CD14-positive monocyte (primary cell): ENCODE measurements at places on chromosomes 13 and 19. TPM values are rescaled to one million over a fixed set of nuclear protein-coding genes. Genes with fewer than 3 reads are reported as not detected.
A peak's percentile ranks its signal among the peaks of the same experiment; 100 is the strongest.

- DNase-seq: no peak
- no peaks in the 10 kb centered on the region for H3K36me3 ChIP-seq
- H3K27ac ChIP-seq: no peak overlapping the region
- H3K27me3 ChIP-seq: no peaks in the 10 kb centered on the region
- no peaks in the 10 kb centered on the region for H3K4me1 ChIP-seq
Measured at GRCh38 chr19:30703645-30704044, 331.5 kb downstream of the ZNF536 start.

DNA sequence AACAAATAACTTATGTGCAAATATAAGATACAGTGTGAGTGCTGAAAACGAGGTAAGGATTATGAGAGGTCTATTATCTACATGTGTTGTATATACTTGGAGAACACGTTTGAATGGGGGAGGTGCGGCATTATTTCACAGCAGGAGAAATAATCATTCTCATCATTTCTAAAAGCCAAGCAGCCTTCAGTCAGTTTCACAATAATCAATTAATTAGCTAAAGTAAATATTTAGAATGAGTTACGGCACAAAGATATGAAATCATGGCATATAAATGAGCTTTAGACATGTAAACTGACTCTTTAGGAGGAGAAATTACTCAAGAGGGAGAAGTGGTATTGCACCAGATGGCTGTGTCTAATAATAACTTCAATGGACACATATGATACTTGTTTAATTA is 366.6 kb downstream of the DNAJC15 start:
- no peaks in the 10 kb centered on the region for H3K36me3 ChIP-seq
- H3K27ac ChIP-seq: no peak overlapping the region
- no peaks in the 10 kb centered on the region for H3K27me3 ChIP-seq
- H3K4me1 ChIP-seq: peaks cover 20% of the 10 kb centered on the region
- H3K4me3 ChIP-seq: no peak overlapping the region

GRCh38 chr19:39401549-39402345 is 4.9 kb upstream of the ZFP36 start:
- peak; percentile 79 for DNase-seq
- peaks cover 85% of the 10 kb centered on the region for H3K4me1 ChIP-seq
- peak overlapping the region; percentile 96 for H3K4me3 ChIP-seq
- no peaks in the 10 kb centered on the region for H3K27me3 ChIP-seq
- H3K27ac ChIP-seq: peak overlapping the region; percentile 99

DNA sequence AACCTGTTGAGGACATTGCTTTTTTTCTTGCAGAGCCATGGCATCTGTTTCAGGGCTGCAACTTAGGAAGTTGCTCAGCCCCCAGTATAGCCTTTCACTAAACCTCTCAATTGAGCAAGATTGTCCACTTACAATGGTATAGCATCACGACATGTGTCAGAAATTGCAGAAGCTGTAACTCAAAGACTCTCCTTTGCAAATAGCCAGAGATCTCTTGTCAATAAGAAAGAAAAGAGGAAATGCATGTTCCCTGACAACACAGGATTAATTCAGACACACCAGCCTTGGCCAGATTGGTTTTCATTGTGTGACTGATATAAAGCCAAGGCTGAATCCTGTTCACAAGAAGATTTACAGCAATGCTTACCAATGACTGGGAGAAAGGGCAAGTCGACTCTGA is 38.7 kb upstream of the CYSLTR2 start:
- H3K27me3 ChIP-seq: no peaks in the 10 kb centered on the region
- DNase-seq: peak; percentile 69
- H3K27ac ChIP-seq: no peak overlapping the region
- no peak overlapping the region for H3K4me3 ChIP-seq
- H3K4me1 ChIP-seq: peaks cover 8% of the 10 kb centered on the region
- H3K36me3 ChIP-seq: no peaks in the 10 kb centered on the region

The IGFLR1 gene
- polyA plus RNA-seq: 119 TPM

- no peaks in the 10 kb centered on the region for H3K4me1 ChIP-seq
- no peaks in the 10 kb centered on the region for H3K27me3 ChIP-seq
- no peaks in the 10 kb centered on the region for H3K36me3 ChIP-seq
- H3K4me3 ChIP-seq: no peak overlapping the region
- DNase-seq: no peak
Measured at GRCh38 chr13:86174622-86175021, 375.4 kb upstream of the SLITRK6 start.

The MZF1 gene
- polyA plus RNA-seq: 53.0 and 55.6 TPM in 2 replicates

GRCh38 chr13:77554069-77554468 is 18.6 kb downstream of the SCEL start:
- no peak overlapping the region for H3K27ac ChIP-seq
- no peak for DNase-seq
- no peaks in the 10 kb centered on the region for H3K27me3 ChIP-seq
- peaks cover 12% of the 10 kb centered on the region for H3K4me1 ChIP-seq

DNA sequence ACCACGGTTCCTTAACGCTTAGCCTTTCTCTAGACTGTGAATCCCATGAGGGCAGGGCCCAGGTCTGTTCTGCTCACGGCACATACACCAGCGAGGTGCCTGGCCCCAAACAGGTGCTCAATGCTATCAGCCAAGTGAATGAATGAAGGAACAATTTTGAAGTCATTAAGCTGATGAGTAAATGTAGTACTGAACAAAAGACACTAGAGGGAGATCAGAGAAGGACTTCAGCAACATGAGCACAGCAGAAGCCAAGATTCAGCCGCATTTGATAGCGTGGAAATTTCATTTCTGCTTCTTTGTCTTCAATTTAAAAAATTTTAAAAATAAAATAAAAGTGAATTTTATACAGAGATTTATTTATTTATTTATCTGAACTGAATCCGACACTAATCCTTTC is 20.1 kb upstream of the MYO16 start:
- H3K27me3 ChIP-seq: no peaks in the 10 kb centered on the region
- no peaks in the 10 kb centered on the region for H3K4me1 ChIP-seq
- no peaks in the 10 kb centered on the region for H3K36me3 ChIP-seq
- no peak for DNase-seq

DNA sequence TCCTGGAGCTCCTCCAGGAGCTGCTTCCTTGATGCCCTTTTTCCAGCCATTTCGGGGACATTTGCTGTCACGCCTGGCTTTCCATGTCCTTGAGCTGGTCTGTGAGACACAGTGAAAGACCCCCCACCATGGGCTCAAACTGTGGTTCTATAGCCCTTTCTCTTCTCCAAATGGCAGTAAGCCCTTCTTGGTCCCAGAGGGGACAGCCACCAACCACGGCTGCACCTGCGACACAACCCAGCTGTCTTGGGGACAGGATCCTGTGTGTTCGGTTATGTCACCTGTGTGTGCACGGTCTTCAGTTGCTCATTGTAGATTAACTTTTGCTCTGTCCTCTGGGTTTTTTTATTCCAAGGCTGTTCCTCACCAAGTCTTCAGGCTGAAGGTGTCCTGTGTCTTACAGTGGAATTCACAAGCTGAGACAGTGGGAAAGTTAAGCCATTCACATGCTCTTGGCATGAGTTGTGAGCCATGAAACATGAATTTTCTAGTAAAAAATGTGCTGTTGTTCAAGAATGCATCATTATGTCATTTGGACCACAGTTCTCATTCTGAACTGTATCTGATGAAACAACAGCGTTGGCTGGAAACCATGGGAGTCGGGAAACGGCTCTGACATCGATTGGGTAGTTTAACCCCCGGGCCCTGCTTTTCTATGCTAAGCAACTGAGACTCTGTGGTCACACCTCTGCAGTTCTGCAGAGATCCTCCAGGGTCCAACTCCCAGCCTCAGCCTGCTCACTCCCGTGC is 129.5 kb upstream of the MCF2L start:
- no peak for DNase-seq
- H3K4me1 ChIP-seq: no peaks in the 10 kb centered on the region
- no peaks in the 10 kb centered on the region for H3K27me3 ChIP-seq
- no peak overlapping the region for H3K27ac ChIP-seq
- H3K4me3 ChIP-seq: no peak overlapping the region
- H3K36me3 ChIP-seq: peaks cover 95% of the 10 kb centered on the region

- H3K4me3 ChIP-seq: no peak overlapping the region
- DNase-seq: no peak
- H3K27me3 ChIP-seq: no peaks in the 10 kb centered on the region
- H3K36me3 ChIP-seq: no peaks in the 10 kb centered on the region
- H3K4me1 ChIP-seq: no peaks in the 10 kb centered on the region
Measured at GRCh38 chr13:112910016-112910415, 59.0 kb upstream of the MCF2L start.

The SBK2 gene
- polyA plus RNA-seq: not detected in 2 replicates

DNA sequence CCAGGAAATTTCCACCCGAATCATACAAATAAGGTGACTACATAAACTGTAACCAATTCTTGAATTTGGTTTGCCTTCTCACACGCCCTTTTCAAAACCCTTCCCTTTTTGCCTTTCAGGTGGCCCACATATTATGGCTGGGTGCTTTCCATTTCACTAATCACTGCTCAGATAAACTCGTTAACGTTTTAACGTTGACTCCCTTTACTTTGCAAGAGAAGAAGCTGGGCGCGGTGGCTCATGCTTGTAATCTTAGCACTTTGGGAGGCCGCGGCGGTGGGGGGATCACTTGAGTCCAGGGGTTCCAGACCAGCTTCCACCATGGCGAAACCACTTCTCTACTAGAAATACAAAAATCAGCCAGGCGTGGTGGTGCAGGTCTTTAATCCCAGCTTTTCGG is 19.8 kb upstream of the ZNF91 start:
- H3K36me3 ChIP-seq: no peaks in the 10 kb centered on the region
- no peak overlapping the region for H3K27ac ChIP-seq
- no peak for DNase-seq
- no peaks in the 10 kb centered on the region for H3K4me1 ChIP-seq

DNA sequence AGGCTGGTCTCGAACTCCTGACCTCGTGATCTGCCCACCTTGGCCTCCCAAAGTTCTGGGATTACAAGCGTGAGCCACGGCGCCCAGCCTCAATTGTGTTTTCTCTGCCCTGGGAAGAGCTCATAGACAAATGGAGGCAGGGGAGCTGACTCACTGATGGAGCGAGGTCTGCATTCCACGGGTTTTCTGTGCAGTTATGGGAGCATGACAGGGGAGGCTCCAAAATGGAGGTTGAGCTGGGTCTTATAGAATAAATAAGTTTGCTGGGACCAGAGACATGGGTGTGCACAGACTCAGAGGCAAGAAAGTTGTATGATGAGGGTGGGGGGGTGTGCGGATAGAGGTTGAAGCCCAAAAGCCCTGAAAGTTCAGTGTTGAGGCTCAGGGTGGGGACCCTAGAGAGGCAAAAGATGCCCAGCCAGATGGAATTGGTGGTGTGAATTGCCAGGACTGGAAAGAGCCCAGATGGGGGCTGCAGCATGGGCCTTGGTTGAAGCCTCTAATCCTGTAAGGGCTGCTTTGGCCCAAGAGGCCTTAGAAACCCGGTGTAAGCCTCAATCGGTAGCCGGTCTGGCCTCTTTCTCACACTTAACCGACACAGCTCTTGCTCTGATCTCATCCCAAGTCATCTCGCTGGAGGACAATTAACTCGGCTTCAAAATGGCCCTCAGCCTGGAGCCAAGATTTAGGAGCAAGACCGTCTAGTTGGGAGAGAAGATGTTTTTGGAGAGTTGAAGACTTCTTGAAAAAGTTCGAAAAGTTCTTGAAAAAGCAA is 1.9 kb downstream of the TPM4 start:
- H3K4me1 ChIP-seq: peaks cover 50% of the 10 kb centered on the region
- peak overlapping the region; percentile 99 for H3K27ac ChIP-seq
- H3K27me3 ChIP-seq: no peaks in the 10 kb centered on the region
- H3K4me3 ChIP-seq: peak overlapping the region; percentile 92

DNA sequence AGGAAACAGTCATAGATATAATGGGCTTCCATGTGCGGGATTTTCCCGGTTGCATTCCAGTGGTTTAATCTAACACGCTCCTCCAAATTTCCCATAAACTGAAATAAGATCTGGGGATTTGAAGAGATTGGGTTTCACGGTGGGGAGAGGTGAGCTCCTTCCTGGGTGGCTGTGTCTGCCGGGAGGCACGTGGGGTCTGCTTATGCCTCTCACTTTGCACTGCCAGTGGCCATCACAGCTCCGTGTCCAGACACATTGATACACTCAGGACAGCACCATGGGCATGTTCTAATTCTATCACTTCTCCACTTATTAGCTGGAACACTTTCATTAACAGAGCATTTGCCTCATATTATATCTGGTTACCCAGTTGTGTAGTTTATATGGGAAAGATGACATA is 73.4 kb downstream of the SOX1 start:
- no peaks in the 10 kb centered on the region for H3K36me3 ChIP-seq
- no peaks in the 10 kb centered on the region for H3K4me1 ChIP-seq
- H3K27me3 ChIP-seq: peaks cover 2% of the 10 kb centered on the region

The YIPF2 gene
- 12.3 TPM for polyA plus RNA-seq

DNA sequence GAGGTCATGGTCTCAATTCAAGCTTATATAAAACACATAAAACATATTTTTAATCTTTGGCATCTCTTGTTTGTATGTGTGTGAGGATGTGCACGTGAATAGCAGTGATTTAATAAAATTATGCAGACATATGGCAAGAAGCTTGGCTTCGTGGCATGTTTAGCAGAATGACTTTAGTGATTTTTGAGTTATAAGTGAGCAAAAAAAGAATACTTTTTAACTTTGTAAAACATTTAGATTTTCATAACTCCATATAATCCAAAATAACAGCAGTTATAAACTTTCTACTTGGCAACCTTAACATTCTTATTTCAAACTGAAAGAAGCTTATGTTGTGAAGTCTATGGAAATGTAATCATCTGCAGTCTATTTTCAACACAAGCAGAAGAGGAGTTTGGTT is 120.6 kb downstream of the SLITRK1 start:
- no peaks in the 10 kb centered on the region for H3K27me3 ChIP-seq
- no peak overlapping the region for H3K27ac ChIP-seq

DNA sequence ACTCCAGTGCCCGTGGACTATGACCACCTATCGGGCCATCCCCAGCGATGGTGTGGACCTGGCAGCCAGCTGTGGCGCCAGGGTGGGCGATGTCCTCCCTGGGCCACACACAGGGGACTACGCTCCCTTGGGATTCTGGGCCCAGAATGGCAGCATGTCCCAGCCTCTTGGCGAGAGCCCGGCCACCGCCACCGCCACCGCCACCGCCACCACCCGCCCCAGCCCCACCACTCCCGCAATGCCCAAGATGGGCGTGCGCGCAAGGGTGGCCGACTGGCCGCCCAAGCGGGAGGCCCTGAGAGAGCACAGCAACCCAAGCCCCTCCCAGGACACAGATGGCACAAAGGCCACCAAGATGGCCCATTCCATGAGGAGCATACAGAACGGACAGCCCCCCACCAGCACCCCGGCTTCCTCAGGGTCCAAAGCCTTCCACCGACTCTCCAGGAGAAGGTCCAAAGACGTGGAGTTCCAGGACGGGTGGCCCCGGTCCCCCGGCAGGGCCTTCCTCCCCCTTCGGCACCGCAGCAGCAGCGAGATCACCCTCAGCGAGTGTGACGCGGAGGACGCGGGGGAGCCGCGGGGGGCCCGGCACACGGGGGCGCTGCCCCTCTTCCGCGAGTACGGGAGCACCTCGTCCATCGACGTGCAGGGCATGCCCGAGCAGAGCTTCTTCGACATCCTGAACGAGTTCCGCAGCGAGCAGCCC is 142.3 kb downstream of the DPF1 start:
- H3K4me1 ChIP-seq: peaks cover 8% of the 10 kb centered on the region
- no peaks in the 10 kb centered on the region for H3K27me3 ChIP-seq
- H3K27ac ChIP-seq: no peak overlapping the region
- H3K36me3 ChIP-seq: peaks cover 21% of the 10 kb centered on the region
- no peak for DNase-seq

- no peaks in the 10 kb centered on the region for H3K36me3 ChIP-seq
- H3K27me3 ChIP-seq: no peaks in the 10 kb centered on the region
- no peak overlapping the region for H3K27ac ChIP-seq
- H3K4me3 ChIP-seq: no peak overlapping the region
- DNase-seq: no peak
Measured at GRCh38 chr19:14487370-14488125, 8.4 kb downstream of the GIPC1 start.
